Stimulated activated CD8-positive, alpha-beta memory T cell treated with anti-CD3 and anti-CD28 coated beads, Interleukin-7, amount 100 ng/mL, for 1 hour (primary cell): ENCODE measurements at places on chromosomes 12 and 14.

DNA sequence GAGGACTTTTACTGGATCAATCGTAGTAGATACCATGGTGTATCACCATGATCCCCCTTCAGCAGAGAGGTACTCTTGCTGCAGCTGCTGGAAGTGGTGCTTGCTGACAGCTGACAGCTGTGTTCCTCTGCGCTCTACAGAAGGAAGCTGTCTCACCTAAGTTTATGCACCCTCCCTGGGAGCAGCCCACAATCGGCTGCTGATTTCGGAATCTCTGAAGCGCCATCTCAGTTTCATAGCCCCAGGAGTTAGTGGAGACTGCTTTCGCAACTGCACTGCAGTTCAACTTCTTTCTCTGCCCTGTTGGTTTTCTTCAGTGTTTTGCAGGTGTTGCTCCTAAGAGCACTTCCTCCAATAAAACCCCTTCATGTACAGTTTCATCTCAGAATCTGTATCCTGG, 237.9 kb downstream of the PAWR start:
- DNase-seq: no peak

GRCh38 chr12:94122591-94122990, 25.8 kb upstream of the PLXNC1 start:
- no peak for DNase-seq

DNA sequence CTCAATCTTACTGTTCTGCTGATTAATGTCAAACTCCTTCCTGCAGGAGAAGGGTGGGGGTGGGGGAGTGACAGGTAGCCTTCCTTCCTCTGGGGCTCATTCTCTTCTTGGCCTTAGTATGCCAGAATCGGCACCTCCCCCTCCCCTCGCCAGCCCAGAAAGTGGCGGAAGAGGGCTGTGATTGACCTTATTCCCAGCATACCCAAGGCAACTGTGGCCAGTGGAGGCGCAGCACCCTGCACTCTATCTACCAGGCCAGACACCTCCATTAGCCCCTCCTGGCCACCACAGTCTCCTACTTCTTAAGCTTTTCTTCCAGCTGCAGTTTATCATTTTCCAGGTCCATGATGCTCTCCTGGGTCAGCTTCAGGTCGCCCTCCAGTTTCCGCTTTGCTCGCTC, 15.5 kb downstream of the MYH6 start:
- no peak for DNase-seq

GRCh38 chr14:41925409-41925808, 318.7 kb downstream of the LRFN5 start:
- DNase-seq: no peak

DNA sequence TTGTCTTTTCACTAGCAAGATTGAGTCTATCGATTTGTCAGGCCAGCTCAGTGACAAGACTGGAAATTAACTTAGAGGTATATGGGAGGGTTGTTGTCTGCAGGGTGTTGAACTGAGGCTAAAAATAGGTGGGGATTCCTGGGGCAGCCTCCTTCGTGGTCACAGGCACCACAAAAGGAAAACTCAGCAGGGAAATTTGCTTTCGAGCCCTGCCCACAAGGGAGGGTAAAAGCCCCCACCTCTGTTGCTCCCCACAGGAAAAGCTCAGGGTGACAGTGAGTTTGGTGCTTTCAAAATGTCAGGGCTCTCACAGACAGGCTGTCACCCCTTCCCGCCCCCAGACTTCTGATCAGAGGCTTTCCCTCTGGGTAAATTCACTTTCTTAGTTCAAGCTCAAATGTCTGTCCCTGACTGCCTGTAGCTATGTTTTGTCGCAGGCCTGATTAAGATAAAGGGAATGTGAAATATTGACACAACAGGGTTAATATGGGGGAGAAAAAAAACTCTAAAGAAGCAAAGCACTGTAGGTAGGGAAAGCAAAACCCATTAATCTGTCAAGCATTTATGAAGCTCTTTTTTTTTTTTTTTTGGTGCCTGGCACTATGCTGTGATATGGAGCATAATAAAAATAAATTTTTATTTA, 11.7 kb upstream of the NFKBIA start:
- DNase-seq: peak; percentile 27

DNA sequence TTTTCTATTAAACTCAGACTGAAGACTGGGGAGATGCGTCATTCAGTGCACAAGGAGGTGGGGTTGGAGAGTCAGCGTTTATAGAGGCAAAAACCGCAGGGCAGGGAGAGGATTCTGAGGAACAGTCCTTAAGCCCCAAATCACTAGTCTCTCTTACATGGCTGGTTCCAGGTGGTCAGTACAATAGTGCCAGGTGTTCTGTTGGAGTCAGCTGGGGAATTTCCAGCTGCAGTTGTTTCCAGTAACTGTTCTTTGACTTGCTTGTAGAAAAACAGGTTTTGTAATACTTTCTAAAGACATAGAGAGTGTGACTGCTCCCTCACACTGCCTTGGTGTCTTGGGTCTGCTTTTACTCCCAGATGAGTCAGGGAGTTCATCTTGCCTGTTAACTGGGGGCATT, 192.2 kb downstream of the TMTC3 start:
- no peak for DNase-seq

DNA sequence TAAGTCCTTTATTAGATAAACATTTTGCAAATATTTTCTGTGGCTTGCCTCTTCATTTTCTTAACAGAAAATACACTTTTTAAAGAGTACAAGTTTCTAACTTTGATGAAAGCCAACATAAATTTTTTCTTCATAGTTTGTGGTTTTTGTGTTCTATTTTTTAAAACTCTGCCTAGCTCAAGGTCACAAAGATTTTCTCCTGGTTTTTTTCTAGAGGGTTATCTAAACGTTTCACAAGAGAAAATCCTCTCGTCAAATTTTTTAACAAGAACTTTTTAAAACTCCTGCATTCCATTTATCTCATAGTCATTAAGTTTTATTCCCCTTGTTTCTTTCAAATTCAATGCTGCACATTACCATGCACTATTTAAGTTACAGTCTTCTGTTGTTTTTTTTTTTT, 8.2 kb downstream of the AREL1 start:
- no peak for DNase-seq
